ENCODE measurements at places on chromosomes 5 and 9.

DNA sequence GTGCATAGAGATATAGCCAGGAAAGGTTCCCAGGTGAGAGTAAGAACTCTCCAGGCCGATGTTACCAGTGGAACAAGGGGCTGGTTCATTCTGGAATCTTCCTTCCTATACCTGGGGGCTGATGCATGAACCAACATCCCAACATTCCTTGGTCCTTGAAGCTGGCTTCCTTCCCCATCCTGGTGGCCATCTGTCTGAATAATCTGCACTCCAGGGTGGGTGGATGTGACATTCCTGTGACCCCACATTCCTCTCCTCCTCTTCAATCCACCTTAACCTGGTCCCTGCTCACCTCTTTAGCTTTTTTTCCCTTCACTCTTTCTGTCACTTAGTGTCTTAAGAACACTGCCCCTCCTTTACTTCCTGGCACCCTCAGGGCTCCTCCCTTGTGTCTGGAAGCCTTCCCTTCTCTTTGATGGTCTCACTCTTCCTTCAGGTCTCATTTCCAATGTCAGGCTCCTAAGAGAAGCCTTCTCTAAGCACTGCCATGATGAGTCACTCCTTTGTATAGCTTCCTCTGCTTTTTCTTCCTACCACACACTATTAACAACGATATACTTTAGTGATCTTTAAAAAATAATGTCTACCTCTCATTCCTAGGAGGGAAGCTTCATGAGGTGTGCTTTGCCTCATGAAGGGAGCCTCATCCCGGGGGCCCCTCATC lies 80.3 kb downstream of the BOD1 start:
- no peak for DNase-seq

- DNase-seq = no peak
Observed at GRCh38 chr9:84121991-84122523, 141.5 kb downstream of the RMI1 start.

DNA sequence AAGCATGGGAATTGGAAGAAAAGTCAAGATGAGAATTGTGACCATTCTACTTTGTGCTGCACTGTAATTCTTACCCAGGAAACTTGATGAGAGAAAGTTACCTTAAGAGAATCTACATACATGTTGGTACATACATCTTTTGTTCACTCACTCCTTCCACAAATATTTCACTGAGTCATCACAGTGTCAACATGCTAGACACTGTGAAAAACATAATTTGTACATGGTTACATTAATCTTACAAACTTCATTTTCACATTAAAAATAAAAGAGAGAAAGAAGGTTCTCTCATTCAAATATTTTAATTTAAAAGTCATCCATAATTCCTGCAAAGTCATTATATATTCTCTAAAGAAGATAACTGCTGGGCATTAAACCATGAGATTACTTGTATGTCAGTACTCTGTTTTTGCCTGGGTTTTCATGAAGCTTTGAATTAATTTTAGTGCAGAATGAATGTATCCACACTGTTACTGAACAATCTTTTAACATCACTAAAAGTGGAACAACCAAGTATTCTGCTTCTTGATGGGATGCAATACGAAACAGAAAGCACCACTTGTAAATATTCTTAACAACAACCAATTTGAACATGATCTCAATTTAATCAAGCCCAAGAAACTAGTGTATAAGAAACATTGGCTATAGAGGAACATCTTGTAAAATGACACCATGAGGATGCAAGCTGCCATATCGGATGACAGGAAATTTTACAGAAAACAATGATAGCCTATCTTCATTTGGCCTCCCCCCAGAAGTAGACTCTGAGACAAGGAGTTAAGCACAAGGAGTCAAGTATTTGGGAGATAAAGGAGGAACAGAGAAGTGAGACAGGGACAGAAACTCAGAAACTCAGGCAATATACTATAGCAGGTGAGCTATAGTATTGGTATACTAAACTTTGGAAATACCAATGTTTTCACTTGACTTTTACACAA lies 28.4 kb downstream of the ERP44 start:
- DNase-seq = no peak

- no peak for DNase-seq
Observed at GRCh38 chr9:93126151-93126781, 7.8 kb downstream of the NINJ1 start.

DNA sequence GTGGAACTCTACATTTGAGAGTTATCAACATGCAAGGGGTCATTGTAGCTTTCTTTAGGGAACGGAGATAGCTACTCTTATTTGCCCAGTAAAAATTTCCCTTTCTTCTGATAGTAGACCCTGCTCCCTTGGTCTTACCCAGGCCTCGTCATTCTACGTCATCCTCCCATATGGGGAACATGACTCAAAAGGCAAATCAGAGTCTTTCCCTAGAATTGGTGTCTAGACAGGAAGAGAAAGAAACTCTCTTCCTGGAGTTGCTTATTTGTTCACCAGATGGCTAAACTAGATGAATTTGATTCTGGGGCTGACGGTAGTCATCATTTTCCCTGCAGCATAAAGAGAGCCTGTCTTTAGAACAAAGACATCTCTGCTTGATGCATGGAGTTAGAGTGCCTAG lies 12.2 kb upstream of the SLC38A9 start:
- no peak for DNase-seq

DNA sequence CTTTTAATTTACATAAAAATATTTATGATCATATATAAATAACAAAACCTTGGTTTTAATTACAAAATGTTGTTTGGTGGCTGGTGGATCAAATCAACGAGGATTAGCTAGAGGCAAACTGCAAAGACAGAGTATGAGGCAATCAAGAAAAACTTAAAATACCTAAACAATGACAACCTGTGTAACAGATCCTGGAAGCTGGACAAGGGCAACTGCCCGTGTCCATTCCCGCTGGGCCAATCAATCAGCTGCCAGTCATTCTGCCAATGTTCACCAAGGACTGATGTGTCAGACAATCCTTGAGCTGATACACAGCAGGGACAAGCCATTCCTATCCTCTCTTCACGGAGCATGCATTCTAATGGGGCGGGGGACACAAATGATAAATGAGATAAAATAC lies 3.2 kb upstream of the TENT4A start:
- DNase-seq = no peak

GRCh38 chr9:102740578-102740977 lies 254.6 kb upstream of the CYLC2 start:
- no peak for DNase-seq

DNA sequence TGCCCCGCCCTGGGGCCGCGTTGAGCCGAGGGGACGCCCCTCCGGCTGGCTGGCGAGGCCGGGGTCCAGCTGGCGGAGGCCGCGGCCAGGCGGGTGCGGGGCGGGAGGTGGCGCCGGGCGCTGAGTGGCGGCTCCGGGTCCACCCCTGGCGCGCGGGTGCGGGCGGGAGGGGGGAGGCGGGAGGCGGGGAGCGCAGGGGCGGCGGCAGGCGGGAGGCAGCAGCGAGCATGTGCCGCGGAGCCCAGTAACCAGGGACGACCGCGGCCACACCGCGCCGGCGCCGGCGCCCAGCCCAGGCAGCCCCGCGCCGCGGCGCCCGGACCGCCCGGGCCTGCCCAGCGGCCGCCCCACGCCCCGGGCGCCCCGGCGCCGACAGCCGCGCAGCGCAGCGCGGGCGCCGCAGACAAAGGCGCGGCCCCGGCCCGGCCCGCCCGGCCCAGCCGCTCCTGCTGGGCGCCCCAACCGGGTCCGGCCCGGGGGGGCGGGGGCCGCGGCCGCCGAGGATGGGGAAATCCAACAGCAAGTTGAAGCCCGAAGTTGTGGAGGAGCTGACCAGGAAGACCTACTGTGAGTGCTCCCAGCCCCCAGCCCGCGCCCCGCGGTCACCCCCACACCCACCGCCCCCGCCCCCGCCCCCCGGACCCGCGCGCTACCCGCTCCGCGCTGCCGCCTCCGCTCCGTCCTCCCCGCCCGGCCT lies at the start of gene NCS1:
Gene NCS1, plus strand, starts transcription at position 244 of the 697 bp plus-strand sequence. Its CDS starts 260 bp downstream, at position 504.
- peak; percentile 10 for DNase-seq

GRCh38 chr5:51599587-51599986 lies 216.3 kb downstream of the ISL1 start:
- DNase-seq = no peak

DNA sequence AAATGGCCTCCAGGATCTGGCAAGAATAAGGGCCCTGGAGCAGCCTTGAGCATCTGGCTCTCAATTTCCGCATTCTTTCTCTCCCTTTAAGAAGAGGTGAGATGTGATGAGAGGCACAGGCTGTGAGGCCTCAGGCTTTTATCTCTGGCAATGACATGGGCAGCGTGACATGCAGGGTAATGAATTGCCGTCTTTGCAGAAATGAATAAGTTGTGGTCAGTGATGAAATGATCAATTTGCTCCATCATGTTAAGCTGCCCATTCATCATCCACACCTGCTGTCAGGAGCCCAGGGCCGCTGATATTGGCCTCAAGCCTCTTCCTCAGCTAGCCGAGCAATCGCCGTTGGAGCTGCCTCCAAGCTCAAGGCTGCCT lies 265.3 kb downstream of the TRIM32 start:
- no peak for DNase-seq

DNA sequence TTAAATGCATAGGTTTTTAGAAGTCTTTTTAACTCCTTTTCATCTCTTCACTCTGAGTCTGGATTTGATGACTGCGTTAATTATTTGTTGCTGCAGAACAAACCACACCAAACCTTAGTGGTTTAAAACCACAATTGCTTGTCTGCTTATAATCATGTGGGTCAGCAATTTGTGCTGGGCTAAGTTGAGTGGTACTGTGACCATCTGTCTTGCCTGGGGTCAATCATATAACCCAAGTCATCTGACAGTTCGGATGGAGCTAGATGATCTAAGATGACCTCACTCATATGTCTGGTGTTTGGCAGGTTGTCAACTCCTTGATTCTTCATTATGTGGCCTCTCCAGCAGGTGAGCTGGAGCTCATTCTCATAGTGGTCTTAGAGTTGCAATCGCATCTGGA lies 219.1 kb upstream of the ELAVL2 start:
- no peak for DNase-seq

- DNase-seq = no peak
Observed at GRCh38 chr5:59186623-59187022, 603.7 kb downstream of the RAB3C start.

DNA sequence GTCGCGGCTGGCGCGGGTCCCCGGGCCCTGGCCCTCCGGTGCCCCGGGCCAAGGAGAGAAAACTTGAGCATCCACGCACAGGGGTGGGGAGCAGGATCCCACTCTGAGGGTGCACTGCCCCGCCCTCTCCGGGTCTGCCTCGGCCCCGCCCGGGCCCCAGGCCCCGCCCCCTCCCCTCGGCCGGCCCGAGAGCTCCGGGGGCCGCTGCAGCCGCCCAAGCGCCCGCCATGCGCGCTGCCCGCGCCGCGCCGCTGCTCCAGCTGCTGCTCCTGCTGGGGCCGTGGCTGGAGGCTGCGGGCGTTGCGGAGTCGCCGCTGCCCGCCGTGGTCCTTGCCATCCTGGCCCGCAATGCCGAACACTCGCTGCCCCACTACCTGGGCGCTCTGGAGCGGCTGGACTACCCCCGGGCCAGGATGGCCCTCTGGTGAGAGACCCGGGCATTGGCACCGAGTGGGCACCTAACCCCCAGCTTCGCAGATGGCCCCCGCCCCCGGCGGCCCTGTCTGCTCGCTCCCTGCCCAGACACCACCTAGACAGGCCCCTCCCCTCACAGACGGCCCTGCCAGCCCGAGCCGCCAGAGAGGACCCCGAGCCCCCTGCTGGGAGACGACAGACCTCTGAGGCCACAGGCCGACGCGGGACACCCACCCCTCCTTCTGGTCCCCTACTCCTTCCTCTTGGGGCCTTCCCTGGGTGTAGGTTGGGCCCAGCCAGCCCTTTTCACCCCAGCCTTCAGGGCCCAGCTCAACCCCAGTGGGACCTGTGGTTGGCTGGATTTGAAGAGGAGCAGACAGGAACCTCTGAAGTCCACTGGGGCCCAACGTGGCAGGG lies at the start of gene CERCAM:
Gene CERCAM, plus strand, starts transcription at position 207 of the 831 bp plus-strand sequence. Its CDS starts 21 bp downstream, at position 228.
- DNase-seq = no peak

GRCh38 chr9:81245254-81245956 lies 443.9 kb downstream of the TLE1 start:
- DNase-seq = no peak

All from activated naive CD4-positive, alpha-beta T cell (primary cell).